Activated T-helper 1 cell treated with Interleukin-2 at 50 U/mL for 16 hours (primary cell): ENCODE measurements at places on chromosomes 6 and 20.

- no peak for DNase-seq
Measured at GRCh38 chr20:54100563-54100962, 30.2 kb upstream of the BCAS1 start.

GRCh38 chr6:126361832-126362440 is 22.0 kb downstream of the CENPW start:
- DNase-seq, result no peak

DNA sequence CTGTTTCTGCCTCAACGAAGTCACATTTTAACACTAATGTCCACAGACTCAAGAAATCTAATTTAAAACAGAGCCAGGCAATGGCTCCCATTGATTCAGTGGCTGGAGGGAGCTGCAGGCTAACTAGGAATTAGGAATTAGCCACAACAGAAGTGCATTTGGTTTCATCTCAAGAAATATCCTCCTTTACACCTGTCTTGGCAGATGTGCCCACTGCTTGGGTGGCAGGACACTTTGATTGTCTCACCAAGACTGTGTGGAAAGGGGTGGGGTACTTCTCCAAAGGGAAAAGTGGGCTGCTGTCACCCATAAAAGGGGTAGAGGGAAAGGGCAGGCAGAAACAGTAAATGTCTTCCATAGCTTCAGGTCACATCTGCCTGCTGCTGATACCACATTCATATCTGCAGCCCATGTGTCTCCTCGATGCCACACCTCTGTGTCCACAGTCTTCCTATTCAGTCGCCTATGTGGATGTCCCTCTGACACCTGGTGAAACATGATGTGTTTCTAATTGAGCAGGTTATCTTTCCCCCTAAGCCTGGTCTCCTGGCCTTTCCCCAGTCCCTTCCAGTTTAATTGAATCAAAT is 10.9 kb upstream of the OSER1 start:
- DNase-seq, result no peak

- no peak for DNase-seq
Measured at GRCh38 chr6:16765235-16765634, 4.0 kb upstream of the ATXN1 start.

- no peak for DNase-seq
Measured at GRCh38 chr6:95693108-95693507, 115.8 kb downstream of the MANEA start.

GRCh38 chr6:21578523-21578922 is 15.0 kb upstream of the SOX4 start:
- DNase-seq, result no peak

DNA sequence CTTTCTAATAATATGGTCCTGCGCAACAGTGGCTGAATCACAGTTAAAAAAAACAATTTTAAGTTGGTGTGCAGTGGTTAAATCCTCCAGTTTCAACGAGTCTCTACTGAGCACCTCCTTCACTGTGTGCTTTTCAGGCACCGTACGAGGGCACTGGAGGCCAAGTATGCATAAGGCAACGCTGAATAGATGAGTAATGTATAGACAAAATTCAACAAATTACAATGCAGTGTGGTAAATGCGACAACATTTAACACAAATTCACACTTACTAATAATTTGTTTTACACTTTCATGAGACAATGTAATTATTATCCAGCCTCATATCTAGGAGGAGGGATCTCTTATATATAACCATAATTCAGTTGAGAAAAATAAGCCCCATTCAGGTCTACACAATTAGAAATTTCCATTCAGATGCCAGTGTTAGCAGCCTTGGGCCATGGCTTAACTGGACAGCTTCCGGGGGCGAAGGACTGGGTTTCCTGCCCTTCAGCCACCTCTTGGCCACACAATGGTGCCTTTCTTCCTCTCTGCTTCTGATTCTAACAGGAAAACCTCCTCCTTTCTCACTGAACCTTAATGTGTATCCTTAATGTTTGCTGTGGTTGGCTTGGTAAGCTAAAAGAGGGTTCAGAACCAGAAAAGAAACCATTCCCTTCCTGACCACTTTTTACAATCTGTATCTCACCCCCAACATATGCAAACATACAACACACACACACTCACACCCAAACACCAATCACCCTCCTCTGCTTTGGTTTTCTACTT is 51.9 kb downstream of the B4GALT5 start:
- DNase-seq, result no peak

DNA sequence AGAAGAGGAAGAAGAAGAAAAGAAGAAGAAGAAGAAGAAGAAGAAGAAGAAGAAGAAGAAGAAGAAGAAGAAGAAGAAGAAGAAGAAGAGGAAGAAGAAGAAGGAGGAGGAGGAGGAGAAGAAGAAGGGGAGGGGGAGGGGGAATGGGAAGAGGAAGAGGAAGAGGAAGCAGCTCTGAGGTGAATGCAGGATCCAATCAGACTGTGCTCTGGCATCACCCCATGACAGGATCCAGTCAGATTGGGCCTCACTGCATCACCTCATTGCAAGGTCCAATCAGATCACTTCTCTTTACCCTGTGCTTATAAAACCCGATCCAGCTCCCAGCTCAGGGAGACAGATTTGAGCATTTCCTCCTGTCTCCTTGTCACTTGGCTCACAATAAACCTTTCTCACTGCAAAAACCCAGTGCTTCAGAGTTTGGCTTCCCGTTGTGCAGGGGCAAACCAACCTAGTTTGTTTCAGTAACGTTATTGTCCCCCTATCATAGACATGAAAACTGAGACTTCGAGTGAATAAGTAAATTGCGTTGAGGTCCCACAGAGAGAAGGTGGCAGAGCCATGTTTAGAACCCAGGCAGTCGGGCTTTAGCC is 28.6 kb upstream of the YWHAB start:
- no peak for DNase-seq

DNA sequence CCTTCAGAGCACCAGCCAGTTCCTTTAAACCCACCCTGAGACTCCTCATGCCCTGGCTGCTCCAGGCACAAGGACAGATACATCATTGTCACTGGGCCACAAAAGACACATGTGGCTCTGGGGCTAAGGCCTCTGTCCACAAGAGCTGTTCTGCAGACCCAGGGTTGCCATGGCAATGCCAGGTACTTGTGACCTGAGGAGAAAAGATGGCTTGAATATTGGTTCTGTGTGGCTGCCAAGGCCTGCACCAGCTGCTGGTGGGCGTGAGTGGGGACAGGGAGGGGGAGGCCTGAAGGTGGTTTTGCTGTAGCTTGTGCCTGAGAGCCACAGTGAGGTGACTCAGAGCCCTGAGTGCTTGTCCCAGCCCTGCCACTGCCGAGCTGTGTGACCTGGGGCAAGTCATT is 31.8 kb downstream of the SAYSD1 start:
- DNase-seq, result no peak

DNA sequence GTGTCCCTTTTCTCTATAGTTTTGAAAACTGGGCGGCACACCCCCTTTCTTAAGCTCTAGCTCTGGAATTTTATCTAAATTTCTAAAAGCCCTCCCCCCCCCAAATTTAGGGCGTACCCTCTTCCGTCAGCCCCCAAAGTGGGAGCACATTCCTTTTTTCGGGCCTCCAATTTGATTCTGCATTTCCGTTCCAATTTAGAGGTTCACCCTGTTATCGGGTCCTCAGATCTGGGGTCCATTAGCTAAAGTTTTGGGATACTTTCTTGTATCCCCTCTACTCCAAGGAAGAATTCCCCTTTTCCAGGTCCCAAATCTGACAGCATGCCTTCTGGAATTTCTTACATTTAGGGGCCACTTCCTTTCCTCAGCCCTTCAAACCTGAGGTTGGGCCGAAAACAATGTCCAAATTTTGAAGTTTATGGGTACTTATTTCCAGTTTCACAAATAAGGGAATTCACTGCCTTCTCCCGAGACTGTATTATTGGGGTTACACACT is 796 bp downstream of the PHF20 start:
- DNase-seq, result no peak

DNA sequence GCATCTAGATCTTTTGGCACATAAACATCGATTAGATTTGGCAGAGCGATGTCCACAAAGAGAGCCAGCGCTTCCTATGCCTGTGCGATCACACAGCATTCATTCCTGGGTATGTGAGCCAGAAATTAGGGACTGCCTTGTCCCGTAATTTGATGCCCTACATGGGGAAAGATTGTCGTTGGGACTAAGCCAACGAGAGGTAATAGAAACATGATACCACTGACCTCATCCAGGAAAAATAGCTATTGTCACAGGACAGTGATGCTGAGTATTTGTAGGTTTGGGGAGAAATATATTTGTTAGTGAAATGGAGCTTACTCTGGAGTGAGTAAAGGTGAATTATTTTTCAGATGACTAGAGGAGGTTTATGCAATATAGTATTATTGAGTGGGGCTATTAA is 154.0 kb downstream of the TSHZ2 start:
- no peak for DNase-seq

- no peak for DNase-seq
Measured at GRCh38 chr20:50208085-50208491, 17.5 kb downstream of the CEBPB start.

DNA sequence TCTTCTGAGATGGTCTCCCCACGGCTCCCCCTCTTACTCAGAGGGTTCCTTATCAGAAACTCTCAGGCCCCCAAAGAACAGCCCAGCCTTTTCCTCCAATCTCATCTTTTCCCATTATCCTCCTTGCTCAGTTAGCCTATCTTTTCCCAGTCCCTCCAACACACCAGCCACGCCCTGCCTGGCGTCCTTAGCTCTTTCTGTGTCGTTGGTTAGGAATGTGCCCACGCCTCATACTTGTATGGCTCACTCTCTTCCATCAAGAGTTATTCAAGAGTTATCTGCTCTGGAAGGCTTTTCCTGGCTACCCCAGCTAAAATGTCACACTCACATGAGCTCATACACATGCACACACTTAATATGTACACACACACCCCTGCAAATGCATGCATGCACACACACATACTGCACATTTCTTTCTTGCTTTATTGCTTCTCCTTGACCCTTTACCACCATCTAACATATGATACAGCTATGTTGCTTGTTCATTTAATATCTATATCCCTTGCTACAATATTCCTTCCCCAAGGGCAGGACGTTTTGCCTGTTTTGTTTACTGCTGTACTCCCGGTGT is 37.6 kb downstream of the SLC2A10 start:
- DNase-seq, result no peak

DNA sequence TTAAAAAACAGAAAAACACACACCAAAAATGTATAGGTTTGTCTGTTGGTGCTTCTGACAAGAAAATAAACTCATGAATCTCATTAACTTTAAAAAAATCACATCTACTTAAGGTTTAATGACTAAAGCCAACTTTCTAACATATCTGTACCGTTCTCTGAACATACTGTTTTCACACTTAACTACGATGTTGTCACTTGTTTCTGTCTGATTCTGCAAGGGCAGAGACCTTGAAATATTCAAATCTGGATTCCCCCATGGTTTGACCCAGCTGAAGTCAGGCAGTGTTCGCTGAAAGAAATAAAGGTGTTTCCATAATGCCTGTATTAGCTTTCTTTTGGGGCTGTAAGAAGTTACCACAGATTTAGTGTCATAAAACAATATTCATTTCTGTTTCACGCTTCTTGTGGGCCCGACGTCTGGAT is 2.7 kb upstream of the ASXL1 start:
- no peak for DNase-seq

DNA sequence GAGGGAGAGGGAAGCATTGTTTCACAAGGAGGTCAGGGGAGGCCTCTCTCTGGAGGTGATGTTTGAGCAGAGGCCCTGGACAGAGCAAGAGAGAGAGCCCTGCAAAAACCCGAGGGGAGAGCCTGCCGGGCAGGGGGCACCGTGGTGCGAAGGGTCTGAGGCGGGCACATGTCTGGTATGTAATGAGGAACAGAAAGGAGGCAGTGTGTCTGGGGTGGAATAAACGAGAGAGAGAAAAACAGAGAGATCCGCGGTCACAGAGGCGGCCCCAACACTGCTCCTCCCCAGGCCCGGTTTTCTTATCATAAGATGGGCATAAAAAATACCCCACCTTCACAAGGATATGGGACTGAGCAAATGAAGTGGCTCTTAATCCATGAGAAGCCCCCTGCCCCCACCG is 119.2 kb downstream of the PREX1 start:
- no peak for DNase-seq

- no peak for DNase-seq
Measured at GRCh38 chr6:111844921-111845320, 28.3 kb downstream of the FYN start.

DNA sequence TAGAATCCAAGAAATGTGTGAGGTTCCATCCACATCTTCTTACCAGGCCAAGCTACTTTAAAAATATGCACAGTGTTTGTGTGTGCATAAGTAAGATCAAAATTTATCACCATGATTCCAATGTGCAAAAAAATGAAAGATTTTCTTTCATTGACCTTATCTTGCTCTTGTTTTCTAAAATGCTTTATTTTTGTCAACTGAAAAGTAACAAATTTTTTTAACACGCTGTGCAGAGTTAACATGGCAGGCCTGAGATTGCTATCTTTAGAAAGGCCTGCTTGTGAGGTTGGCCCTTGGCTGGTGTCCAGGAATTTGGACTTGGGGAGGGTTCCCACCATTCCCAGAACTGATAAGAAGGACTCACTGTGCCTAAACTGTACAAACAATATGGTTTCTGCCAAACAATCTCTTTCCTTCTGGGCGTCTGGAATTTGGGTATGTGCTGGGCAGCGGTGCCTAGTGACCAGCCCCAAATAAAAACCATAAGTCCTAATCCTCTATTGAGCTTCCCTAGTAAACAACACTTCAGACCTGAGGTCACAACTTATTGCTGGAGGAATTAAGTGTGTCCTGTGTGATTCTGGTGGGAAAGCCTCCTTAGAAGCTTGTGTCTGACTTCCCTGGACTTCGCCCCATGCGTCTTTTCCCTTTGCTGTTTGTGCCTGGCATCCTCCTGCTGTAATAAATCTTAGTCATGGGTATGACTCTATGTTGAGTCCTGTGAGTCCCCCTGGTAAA is 19.8 kb upstream of the MYLIP start:
- no peak for DNase-seq

- DNase-seq, result no peak
Measured at GRCh38 chr20:4779616-4780015, 57.9 kb downstream of the PRND start.
